Esophagus mucosa (tissue), 1 donor: ENCODE measurements at places on chromosomes 1 and 21. TPM values are rescaled to one million over a fixed set of nuclear protein-coding genes. Genes with fewer than 3 reads are reported as not detected.

The MTARC2 gene
- 3.0 TPM for total RNA-seq

The CACNA1E gene
- total RNA-seq = 0.04 TPM

The RHBG gene
- 1.7 TPM for total RNA-seq

The HES5 gene
- total RNA-seq = 1.3 TPM

The IKBKE gene
- total RNA-seq = 14.2 TPM

The CFHR1 gene
- total RNA-seq = 0.60 TPM
